ENCODE measurements at places on chromosomes 2 and 18.

DNA sequence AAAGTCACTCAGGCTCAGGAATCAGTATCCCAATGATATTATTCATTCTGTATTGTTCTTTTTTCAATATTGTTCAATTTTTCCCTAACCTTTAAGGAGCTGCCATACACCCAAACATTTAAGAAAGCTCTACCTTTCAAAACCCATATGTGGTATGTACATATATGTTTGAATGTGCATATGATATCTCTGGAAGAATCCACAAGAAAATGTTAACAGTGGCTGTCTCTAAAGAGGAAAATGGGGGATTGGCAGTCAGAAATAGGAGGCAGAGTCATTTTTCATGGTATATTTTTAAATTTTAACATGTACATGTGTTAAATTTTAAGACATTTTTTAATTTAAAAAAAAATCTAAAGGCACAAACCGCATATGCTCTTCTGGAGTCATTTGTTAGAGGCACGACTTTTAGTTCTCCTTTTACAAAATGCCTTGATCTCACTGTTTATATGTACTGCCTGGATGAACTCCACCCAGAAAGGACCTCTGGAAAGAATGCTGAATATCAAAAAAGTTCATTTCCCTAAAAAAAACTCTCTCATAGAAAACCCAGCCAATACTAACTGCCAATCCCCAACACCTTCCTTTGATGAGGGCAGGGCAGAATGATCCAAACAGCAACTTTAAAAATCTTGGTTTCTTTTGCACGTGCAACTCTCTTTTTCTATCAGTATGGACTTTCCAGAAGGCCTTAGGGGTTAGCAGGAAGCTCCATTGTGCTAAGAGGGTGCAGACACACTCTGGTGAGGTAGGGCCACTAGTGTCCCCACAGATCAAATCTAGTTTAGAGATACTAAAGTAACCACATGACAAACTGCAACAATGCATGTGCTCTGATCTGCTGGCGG lies 23.6 kb downstream of the KCTD1 start:
- DNase-seq = no peak

- DNase-seq = no peak
These were observed 96.2 kb downstream of the NCK2 start for GRCh38 chr2:105840933-105841332.

DNA sequence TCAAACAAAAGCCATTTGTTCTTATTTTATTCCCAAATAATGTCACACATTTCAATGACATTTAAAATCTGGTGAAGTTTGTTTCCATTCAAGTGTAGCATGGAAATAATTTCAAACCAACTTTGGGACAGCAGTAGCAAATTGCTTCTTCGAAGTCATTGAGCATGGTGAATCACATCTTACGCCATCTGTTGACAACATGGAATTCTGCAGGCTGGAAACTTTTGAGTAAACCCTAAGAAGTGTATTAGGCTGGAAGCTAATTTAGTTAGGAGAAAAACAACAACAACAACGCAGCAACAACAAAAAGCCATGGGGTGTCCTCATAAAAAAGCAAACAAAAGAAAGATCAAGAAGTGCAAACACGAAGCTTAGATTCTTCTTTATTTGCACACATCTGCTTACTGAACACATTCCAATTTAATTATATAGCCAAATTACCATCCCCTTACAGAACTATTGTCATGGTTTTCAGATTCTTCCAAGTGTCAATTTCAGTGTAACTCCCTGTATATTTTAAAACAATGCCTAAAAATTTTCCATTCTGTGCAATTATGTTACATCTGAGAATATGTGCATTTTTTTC lies 659.0 kb upstream of the CDH7 start:
- no peak for DNase-seq

DNA sequence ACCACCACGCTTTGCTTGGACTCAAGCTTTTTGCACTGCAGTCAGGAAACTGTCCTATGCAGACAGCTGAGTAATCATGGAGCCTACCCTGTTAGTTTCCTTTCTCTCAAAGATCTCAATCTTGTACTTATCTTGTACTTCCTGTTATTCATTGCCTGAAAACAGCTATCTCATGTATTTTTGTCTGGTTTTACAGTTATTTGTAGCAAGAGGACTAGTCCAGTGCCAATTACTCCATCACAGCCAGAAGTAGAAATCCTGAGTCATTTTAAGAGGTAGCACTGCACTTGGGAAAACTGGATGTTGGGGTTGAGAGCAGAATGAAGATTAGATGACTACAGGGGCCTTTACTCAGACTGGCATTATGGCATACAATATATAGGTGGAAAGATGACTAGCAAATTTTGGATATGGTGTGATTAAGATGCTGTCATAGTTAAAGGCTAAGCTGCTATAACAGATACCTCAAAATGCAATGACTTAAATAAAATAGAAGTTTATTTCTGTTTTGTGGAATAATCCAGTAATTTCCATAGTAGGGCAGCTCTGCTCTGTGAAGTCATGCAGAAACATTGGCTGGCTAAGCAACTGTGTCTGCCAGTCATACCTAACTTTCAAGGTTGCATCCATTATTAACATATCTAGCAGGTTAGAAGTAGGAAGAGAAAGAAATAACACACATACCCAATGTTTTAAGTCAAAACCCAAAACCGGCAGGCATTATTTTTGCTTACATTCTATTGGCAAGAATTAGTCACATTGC lies 21.1 kb upstream of the CHMP3 start:
- DNase-seq = no peak

GRCh38 chr2:135744760-135745314 lies 3.2 kb downstream of the UBXN4 start:
- DNase-seq = no peak

DNA sequence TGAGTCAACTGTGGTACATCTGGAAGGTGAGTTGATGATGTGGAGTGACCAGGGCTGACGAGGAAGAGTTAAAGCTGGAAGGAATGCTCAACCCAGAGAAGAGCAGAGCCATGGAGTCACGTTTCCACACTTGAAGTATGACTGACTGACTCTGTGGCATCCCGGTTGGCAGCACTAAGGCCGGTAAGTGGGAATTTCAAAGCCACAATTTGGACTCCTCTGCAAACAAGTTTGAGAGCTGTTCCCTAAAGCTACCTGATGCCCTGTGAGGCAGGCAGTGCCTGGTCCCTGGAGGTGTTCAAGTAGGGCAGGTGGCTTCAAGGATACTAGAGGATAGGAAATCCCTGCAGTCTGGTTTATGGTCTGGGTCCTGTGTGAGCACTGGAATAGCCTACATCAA lies 69.3 kb upstream of the ITGB6 start:
- no peak for DNase-seq

DNA sequence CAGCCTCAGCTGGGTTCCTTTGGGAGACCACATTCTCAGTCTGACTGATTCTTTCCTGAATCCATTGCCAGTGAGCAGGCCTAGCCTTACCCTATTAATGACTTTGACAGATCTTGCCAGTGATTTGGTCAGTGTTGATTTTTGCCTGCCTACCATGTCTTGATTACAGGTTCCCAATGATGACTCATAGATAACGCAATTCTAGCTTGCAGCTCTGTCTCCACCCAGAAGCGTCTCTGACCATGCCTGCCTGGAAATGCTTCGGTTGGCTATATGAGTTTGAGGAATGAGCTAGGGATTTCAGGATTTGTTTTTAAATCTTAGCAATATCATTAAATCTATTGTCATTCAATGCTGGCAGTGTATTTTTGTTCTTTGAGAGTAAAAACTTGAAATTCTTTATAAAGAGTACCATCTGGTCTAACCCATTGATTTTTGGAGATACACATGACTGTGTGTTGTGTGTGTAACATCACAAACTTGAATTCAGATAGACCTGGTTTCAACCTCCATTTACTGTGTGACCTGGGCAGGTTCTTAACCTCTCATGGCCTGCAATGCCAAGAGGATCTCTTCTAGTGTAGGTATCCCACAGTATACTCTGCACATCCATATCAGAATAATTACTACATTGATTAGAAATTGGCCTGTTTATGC lies 57.0 kb downstream of the CCDC150 start:
- no peak for DNase-seq

- no peak for DNase-seq
These were observed 188.1 kb downstream of the FMNL2 start for GRCh38 chr2:152523091-152523490.

DNA sequence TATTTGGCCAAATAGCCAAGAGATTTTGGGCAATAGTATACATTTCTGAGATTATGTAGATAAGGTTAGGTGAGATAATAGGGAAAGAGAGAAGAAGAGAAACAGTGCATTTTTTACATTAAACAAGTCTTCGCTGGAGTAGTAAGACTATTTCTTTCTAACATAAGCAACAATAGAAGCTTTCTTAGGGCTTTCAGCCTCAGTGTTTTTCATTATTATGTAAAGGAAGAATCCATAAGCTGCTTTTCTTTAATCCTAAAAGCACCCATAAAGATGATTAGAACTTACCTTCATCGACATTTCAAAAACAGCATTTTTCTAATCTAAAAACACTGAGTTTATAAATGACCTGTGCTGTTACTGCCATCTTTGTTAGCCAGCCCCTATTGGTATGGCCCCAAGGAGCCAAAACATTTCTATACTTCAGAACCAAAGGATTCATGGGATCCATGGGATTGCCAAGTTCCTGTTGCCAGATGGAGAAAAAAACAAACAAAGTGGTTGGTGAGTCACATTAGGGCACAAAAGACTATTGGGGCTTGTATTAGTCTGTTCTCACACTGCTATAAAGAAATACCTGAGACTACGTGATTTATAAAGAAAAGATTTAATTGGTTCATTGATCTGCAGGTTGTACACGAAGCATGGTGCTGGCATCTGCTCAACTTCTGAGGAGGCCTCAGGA lies 88.2 kb downstream of the SCG2 start:
- no peak for DNase-seq

- no peak for DNase-seq
These were observed 19.6 kb downstream of the SPATA3 start for GRCh38 chr2:231015478-231015877.

DNA sequence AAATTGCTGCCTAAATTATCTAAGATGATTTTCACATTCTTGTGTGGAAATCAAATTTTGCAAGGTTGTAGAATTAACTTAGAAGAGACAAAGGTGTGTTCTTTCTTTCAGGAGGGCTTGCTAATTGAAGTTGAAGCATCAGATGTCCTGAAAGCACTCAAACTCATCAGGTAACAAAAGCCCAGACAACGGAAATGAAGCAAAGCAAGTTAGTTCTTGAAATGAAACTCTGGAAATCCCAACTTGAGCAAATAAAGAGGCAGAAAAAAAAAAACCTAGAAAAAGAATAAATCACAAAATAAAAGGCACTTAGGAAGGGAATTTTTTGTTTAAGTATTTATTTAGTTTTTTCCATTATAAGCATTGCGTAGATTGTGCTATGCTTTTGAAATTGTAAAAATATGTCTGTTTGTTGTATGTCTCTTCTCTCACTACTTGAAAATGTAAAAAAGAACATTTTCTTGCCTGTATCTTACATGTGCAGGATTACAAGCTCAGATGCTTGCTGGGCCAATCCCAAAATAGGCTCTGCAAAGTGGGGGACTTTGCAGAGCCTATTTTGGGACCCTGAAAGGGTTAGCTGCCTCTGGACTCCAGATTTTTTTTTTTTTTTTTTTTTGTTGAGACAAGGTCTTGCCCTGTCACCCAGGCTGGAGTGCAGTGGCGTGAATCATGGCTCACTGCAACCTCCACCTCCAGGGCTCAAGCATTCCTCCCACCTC lies 46.7 kb downstream of the FAM161A start:
- DNase-seq = no peak

- peak; percentile 45 for DNase-seq
These were observed 90.6 kb downstream of the USP34 start for GRCh38 chr2:61380056-61380881.

- DNase-seq = no peak
These were observed 75.5 kb downstream of the SLC66A2 start for GRCh38 chr18:79875931-79876461.

DNA sequence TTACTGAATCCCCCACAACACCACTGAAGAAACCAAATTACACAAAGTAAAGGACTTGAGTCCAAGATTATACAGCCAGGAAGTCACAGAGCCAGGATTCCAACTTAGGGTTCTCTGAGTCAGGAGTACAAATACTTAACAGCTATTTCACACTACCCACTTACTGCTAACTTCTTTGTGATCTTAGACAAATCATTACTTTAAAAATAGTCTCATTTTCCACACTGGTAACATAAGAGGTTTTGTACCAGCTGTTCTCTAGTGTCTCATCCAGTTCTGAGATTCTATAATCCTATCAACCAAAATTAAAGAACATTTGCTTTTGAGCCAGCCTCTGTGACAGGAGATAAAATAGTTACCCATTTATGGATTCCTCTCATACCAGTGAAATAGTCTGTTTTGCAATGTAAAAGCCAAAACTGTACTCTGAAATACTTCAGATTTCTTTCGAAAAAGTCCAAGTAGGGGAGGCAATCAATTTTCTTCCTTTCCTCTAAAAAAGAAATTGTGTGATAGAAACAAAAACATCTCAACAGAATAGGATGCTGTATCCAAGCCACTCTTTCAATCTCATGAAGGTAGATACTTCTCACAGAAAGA lies 157.6 kb downstream of the LRATD1 start:
- no peak for DNase-seq

GRCh38 chr2:154243685-154244084 lies 372.0 kb downstream of the GALNT13 start:
- DNase-seq = no peak

All from right lung (tissue), 10 donors.